ENCODE measurements at places on chromosomes 16 and 17.

DNA sequence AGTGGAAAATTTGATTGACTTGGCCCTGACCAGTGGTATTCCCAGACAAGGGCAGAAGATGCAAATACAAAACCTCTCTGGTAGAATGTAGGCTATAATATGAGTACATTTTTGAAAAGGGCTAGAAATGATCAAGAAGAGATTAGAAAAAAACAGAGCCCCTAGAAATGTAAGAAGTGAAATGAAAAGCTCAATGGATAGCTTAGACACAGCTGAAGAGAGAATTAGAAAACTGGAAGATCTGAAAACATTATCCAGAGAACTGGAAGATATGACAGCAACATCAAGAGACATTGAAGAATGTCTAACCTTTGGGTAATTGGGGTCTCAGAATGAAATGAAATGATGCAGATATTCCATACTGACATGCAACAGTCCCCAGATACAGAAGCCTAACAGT lies 105.2 kb upstream of the ZNF750 start:
- no peak for DNase-seq

DNA sequence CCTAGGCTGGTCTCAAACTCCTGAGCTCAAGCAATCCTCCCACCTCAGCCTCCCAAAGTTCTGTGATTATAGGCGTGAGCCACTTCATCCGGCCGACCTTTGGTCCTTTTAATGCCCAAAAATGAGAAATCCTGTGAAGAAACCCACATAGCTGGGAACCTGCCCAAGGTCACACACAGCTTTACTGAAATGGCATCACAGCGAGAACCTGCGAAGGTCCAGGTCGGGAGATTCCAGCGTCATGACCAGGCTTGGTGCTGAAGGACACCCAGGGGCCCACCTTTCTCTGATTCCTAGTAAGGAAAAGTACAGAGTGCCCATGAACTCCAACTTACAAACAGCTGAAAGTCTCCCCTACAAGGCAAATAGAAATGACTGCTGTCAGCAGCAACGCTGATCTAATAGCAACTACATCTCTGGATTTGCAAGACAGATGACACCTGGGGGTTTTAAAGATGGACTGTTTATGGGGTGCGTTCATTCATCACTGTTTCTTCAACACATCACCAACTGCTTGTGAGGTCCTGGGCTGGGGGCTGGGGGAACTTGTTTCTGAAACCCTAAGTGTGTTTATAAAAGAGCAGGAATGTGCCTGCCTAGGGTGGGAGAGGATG lies 24.5 kb upstream of the DNAH17 start:
- DNase-seq = no peak

DNA sequence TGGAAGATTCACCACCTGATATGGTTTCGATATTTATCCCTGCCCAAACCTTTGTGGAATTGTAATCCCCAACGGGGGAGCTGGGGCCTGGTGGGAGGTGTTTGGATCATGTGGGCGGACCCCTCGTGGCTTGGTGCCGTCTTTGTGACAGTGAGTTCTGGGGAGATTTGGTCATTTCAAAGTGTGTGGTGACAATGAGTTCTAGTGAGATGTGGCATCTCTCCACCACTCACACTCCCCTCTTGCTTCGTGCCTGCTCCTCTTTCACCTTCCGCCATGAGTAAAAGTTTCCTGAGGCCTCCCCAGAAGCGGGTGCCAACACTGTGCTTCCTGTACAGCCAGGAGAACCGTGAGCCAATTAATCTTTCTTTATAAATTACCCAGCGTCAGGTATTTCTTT lies 9.7 kb downstream of the CCDC57 start:
- DNase-seq = no peak

DNA sequence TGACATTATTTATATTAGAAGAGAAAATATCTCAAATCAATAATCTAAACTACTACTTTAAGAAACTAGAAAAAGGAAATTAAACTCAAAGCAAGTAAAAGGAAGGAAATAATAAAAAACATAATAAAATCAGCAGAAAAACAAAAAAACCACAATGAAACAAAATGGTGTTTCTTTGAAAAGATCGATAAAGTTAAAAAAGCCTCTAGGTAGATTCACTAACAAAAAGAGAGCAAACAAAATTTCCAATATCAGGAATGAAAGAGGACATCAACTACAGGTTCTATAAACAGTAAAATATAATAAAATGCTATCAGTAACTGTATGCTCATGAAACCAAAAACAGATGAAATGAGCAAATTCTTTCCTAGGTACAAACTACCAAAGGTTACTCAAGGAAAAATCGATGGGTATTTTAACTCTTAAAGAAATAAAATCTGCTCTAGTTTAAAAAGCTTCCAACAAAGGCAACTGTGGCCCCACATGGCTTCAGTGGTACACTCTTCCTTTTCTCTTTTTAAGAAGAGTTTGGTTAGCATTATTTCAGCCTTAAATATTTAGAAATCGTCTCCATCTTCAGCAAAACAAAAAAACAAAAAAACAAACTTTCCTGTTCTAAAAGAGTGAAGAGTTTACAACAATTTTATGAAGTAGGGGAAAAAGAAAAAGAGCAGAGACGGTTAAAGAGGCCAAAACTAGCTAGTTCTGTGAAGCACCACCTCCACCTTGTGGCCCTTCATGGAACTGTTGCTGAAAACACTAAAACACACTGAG lies 102.2 kb downstream of the TRIM37 start:
- DNase-seq = peak; percentile 56

DNA sequence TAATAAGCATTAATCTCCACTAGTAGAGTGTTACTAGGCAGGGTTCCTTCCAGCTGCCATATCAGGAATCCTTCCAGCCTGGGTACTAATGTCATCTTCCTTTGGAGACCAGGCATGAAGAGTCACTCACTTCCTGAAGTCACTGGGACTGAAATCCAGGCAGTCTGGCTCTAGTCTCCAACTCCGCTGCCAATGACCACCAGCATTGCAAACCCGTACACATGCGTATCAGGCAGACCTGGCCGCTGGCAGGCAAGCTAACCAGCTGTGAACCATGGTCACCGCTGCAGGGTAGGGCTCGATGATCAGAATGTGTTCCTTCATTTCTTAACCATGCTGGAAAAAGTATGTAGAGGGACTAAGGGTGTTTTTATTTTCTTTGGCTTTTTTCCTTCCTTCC lies 255.5 kb downstream of the CDH13 start:
- no peak for DNase-seq

DNA sequence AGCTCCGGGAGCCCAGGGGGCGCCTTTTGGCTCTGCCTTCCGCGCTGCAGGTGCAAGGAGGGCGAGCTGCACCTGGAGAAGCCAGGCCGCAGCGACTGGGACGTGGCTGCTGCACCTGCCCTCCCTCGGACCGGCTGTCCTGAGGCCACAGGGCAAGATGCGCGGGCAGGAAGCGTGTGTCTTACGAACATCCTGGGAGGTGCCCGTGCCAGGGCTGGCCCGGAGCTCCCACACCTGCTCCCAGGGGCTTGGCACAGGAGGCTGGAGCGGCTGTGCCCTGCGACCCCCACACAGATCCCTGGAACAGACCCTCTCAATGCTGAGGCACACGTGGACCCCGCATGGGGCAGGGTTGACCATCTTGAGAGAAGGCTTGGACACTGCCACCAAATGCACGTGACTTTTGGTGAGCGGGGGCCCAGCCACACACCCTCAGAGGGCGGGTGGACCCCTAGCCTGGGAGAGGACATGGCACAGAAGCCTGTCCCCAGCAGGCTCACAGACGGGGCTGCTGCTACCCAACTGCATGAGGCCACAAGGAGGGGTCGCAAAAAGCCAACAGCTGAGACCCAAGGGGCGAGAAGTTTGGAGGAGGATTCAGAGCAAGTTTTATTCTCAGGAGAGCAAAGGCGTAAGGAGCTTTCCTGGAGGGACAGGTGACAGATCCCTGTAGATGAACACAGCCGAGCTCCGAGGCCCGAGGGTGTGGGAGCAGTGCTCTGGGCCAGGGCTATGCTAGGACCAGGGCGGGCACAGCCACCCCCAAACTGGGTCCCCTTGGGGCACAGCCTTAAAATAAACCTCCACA lies 11.4 kb downstream of the NDUFAF8 start:
- no peak for DNase-seq

DNA sequence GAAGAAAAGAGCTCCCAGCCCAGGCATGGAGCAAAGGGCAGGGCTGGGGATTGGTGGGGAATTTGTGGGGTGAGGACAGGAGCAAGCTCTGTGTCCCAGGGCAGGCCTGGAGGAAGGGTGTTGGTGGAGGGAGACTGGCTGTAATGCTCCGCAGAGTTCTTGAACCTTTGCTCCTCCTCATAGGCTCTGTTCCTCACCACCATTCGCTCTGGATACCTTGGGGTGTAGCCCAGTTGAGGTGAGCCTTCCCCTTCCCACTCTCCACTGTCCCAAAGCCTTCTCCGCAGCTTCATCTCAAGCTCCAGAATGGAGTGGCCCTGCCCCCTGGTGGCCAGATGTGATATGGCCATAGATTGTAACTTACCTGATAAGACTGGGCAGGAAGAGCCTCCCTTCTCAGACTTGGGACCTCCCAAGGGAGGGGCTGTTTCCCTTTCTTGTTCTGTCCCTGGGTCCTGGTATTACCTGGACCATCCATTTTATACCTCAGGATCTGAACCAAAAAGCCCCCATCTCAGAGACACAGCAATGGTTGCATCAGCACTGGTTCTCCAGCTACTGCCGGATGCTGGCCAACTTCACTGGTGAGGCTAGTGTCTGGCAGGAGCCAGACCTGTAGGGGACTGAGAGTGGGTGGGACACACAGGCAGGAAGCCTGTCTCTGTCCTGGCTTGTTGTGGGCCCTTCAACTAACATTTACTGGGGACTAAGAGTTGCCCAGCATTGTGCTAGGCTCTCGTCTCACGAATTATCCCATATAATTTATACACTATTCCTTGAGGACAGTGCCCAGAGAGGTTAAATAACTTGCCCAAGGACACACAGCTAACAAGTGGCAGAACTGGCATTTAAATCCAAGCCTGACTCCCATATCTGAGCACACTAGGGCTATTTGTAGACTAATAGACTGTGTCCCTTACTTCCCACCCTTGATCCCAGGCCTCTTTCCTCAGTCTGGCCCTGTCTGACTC lies 19.1 kb upstream of the STAC2 start:
- peak; percentile 78 for DNase-seq

GRCh38 chr16:83137326-83137781 lies 510.6 kb downstream of the CDH13 start:
- no peak for DNase-seq

- no peak for DNase-seq
Observed at GRCh38 chr16:49503256-49504022, 129.8 kb downstream of the C16orf78 start.

DNA sequence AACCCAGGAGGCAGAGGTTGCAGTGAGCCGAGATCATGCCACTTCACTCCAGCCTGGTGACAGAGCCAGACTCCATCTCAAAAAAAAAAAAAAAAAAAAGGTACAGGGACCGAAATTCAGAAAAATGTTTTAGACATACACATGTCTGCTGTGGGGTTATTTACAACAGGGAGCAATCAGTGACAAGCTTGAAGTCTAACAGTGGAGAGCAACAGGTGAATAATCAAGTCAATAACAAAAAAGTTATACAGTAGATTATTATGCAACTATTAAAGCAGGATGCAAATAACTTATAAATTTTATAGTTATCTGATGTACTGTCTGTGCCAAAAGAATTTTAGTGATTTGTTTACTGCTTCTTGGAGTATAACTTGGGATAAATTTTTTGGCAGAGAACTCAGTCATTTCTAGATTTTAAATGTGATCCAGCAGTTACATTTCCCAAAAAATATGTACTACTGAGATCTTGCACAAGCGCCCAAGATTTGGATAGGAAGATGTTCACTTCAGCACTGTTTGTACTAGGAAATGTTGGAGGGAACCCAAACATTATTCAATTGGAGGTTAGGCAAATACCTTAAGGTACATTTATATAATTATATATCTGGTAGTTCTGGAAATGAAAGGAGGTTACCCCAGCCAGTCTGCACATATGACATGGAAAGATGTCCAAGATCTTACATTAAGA lies 34.1 kb downstream of the EEF2K start:
- no peak for DNase-seq

GRCh38 chr16:65153365-65154105 lies 31.7 kb upstream of the CDH11 start:
- no peak for DNase-seq

DNA sequence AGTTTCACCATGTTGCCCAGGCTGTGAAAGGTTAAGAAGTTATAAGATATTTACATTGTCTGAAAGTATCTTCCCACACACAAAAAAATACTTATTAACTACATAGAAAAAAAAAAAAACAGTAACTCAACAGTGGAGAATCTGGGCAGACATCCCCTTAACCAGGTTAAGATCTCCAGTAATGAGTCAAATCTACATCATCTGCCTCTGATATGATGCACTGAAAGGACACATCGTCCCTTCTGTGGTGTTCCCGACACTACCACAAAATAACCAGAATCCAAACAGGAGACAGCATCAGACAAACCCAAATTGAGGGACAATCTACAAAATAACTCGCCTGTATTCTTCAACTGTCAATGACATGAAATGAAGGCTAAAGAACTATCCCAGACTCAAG lies 40.0 kb downstream of the CMTM4 start:
- no peak for DNase-seq

DNA sequence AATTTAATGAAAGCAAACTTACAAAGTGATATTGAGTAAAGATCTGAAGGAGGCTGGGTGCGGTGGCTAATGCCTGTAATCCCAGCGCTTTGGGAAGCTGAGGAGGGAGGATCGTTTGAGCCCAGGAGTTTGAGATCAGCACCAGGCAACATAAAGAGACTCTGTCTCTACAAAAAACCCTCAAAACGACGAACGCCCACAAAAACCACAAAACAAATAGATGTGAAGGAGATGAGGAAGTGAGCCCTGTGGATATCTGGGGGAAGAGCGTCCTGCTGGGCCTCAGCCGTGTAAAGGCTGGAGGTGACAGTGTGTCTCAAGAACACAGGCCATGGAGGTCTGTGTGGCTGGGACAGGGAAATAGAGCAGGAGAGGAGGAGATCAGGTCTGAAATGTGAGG lies 68.8 kb downstream of the ITFG1 start:
- DNase-seq = no peak

GRCh38 chr17:47208744-47209488 lies at the start of gene MYL4:
TSS of gene MYL4 (plus strand) at chr17:47209348. CDS start at chr17:47209423, 75 bp downstream.
- no peak for DNase-seq

- DNase-seq = no peak
Observed at GRCh38 chr17:33267271-33267790, 25.8 kb downstream of the ASIC2 start.

GRCh38 chr17:9987779-9988585 lies 82.9 kb upstream of the RCVRN start:
- DNase-seq = no peak

- DNase-seq = no peak
Observed at GRCh38 chr17:29710891-29711418, 88.2 kb upstream of the CORO6 start.
